ENCODE measurements at places on chromosomes 16 and 17.

DNA sequence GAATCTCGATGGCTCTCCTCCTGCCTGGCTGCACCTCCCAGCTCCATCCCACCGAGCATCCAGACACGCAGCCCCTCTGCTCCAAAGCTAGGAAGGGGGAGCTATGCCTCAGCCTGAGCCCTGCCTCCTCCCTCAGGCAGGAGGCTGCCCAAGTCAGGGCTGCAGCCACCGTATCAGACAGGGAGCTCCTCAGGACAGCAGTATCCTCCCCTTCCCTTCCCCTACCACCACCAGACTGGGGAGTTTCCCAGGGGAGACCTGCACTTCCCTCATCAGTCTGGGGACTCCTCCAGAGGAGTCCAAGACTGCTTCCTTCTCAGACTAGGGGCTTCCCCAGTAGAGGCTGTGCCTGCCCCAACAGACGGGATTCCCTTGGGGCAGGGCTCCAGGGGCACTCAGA is 17.5 kb downstream of the TMEM132E start:
- DNase-seq, result no peak

DNA sequence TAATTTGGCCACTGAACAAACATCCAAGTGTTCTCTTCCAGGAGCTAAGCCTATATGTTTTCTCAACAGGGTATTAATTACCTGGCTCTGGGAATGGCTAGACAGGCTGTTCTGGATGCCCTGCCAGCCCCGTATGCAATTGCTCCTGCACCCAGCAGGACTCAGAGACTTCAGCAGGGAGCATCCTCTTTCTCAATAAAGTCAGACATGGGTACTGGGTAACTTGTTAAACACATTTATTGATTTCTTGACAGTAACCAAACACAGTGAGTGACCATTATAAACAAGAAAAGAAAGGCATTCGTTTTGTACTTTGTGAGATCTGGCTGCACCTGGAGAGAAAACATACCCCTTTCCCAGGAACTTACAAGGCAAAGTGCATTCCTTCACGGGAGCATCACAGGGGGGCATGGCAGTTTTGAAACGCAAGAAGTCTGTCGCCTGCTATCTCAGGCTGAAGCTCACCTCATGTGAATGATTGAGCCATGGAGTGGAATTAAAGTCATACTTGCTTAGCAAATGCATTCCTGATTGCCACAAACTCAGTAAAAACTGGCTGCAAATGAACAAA is 369.8 kb downstream of the UTP18 start:
- no peak for DNase-seq

DNA sequence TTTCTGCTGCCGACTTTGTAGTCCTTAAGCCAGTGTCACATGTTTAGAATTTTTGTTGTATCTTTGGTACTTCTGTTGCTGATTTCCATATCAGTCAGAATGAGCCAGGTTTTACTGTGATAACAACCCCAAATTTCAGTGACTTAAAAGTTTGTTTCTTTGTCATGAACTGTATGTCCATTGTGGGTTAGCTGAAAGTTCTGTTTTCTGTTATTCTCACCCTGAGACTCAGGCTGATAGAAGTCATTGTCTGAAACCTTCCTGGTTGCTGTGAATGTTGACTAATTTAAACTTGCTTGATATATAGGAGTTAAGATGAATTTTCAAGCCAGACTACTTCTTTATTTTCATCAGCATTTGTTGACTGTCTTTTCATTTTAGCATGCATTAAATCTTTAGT is 68.8 kb downstream of the MRTFB start:
- DNase-seq, result no peak

- peak; percentile 32 for DNase-seq
Observed at GRCh38 chr17:57485916-57486881, 229.9 kb downstream of the MSI2 start.

DNA sequence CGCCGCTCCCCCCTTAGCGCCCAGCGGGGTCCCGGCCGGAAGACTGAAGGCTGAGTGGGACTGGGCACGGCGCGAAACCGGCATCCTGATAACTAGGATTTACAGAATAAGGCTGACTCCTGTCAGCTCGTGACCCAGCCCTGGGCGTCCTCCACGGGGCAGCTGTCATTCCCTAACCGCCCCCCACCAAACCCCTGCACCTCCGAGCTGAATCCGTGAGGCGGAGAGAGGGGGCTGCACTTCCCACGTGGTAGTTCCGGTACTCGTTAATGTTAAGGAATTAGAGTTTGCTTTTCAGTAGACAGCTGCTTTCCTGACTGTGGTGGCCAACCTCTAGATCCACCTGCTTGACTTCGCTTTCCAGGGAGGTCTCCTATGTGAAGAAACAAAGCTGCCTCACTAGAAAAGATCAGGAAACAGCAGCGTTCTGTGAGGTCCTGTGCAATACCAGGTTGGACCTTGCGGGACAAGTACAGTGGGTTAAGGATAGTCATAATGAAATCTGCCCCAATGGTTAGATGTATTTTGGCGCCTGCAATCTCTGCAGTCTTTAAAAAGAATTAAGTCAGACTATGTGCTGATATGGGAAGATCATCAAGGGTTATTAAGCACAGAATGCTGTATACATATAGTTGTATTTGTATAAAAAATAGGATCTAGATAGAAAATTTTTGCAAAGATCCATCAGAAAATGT is 1.1 kb upstream of the WBP2 start:
- no peak for DNase-seq

DNA sequence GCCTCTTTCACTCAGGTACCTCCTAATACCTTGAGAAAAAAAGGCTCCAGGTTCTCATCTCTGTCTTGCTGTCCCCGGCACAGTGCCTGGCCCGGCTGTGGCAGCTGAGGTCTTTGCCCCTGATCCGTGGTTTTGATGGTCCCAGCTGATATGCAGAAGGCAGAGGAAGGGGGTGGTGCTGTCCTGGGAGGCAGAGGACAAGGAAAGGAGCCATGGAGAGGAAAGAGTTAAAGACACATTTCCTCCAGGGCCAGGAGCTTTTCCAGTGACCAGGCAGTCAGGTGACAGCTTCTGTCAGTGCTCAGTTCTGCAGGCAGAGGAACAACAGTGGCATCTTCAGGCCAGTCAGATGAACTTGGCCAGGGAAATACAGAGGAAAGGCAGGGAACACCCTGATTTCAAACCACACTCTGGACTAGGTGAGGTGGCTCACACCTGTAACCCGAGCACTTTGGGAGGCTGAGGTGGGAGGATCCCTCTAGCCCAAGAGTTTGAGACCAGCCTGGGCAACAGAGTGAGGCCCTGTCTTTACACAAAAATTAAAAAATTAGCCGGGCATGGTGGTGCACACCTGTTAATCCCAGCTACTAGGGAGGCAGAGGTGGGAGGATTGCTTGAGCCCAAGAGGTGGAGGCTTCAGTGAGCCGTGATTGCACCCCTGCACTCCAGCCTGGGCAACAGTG is 3.3 kb upstream of the COG1 start:
- DNase-seq, result peak; percentile 39

- no peak for DNase-seq
Observed at GRCh38 chr17:37726891-37727675, 17.8 kb downstream of the HNF1B start.

- no peak for DNase-seq
Observed at GRCh38 chr16:51936846-51937245, 610.1 kb downstream of the TOX3 start.

GRCh38 chr17:67245073-67245693 is at the start of gene HELZ:
TSS of gene HELZ (minus strand) at chr17:67245196. CDS start at chr17:67218804, 26,392 bp downstream.
- peak; percentile 74 for DNase-seq

GRCh38 chr16:750485-750884 is 9.7 kb upstream of the CIAO3 start:
- no peak for DNase-seq

GRCh38 chr16:52320930-52321439 is 226.0 kb downstream of the TOX3 start:
- no peak for DNase-seq

- no peak for DNase-seq
Observed at GRCh38 chr16:57268804-57269800, 15.4 kb downstream of the PLLP start.

- no peak for DNase-seq
Observed at GRCh38 chr16:2278272-2278608, 10.3 kb upstream of the RNPS1 start.

DNA sequence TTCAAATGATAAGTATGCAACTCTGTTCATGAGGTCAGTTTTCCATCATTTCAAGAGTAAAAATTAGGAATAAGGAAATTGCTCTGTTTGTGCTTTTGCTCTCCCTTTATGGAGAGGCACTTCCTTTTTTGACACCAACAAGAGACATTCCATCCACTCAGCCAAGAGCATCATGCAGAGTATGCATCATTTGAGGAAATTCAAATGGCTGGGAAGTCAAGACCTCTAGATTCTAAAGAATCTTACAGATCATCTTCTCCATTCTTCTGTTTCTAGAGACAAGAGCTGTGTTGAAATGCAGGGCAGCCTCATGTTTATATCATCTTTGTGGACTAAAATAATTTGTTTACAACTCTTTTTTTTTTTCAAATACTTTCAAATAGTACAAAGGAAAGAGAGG is 669.4 kb downstream of the CDH11 start:
- no peak for DNase-seq

DNA sequence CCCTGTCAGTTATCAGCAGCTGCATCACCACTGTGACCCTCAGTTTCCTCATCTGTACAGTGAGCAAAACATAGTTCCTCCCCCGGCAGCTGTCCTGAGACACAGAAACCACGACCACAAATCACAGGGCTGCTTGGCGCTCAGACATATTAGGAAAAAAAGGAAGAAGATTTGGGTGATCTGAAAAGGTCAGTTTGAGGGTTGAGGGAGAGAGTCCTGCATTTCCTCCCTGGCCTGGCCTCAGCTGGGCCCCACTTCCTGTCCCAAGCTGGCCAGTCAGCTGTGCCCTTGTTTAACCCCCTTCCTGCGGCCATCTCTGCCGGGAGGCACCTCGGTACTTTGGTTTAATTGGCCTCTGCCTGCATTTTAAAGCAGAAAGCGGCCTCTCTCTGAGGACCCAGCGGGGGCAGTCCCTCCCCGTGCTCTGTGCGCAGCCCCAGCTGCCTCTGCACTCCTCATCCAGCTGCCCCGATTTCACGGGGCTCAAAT is 24.0 kb upstream of the CIBAR2 start:
- DNase-seq, result no peak

DNA sequence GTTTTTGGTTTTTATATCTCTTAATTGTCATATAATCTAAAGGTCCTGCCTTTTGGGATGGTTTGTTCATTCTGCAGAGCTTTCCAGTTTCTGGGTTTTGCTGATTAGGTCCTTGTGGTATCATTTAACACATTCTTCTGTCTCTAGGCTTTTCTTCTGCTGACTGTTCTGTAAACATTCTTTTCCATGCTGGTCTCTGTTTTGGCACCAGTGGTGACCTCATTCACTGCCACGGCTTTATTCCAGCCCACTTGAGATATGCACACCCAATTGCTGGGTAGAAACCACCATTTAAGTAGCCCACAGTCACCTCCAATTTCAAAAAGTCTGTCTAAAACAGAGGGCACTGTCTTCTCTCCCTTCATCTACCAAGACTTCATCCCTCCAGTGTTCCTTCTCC is 31.1 kb upstream of the COX10 start:
- DNase-seq, result peak; percentile 74

GRCh38 chr16:8868416-8869211 is at the start of gene CARHSP1:
TSS of gene CARHSP1 (minus strand) at chr16:8869006. CDS start at chr16:8859328, 9,678 bp downstream.
- DNase-seq, result peak; percentile 64

DNA sequence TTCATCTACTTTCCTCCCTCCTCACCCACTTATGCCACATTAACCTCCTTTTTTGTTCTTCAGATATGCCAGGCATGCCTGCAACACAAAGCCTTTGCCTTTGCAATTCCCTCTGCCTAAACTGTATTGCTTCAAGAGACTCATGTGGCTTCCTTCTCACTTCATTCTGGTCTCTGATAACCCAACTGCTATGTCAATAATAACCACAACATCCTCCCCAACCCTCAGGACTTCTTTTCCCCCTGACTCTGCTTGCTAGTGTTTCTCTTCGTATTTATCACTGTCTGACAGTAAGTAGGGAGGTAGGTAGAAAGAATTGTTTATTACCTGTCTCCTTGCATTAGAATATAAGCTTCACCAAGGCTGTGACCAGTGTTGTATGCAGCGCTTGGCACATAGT is 22.4 kb downstream of the RBL2 start:
- DNase-seq, result no peak

DNA sequence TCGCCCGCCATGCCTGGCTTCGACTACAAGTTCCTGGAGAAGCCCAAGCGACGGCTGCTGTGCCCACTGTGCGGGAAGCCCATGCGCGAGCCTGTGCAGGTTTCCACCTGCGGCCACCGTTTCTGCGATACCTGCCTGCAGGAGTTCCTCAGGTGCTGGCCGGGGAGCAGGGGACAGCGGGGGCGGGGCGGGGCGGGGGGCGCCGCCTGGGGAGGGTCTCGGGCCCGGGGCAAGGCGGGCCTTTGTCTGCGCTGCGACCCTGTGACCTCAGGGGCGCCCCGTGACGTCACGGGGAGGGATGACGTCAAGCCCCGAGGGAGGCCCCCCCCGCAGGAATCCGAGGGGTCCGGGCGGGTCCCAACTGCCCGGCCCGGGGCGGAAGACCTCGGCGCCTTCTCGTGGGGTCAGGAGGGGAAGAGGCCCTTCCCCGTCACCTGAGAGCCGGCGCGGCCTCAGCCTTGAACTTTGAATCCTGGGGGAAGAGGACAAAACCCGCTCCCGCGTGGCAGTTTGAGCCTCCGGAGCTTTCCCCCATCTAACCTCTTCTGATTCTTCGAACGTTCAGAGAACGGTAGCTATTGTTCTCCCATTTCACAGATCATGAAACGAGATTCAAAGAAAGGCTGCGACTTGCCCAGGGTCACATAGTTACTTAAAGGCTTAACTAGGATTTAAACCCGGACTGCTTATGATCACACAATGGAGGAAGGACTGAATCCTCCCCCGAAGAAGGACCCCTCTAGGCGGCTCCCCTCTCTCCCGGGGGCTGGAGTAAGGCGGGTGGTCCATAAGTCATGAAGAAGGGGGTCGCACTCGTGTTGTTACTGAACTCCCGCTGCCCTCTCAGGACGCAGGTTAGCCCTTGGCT is 527 bp downstream of the TRAF4 start:
- DNase-seq, result no peak

DNA sequence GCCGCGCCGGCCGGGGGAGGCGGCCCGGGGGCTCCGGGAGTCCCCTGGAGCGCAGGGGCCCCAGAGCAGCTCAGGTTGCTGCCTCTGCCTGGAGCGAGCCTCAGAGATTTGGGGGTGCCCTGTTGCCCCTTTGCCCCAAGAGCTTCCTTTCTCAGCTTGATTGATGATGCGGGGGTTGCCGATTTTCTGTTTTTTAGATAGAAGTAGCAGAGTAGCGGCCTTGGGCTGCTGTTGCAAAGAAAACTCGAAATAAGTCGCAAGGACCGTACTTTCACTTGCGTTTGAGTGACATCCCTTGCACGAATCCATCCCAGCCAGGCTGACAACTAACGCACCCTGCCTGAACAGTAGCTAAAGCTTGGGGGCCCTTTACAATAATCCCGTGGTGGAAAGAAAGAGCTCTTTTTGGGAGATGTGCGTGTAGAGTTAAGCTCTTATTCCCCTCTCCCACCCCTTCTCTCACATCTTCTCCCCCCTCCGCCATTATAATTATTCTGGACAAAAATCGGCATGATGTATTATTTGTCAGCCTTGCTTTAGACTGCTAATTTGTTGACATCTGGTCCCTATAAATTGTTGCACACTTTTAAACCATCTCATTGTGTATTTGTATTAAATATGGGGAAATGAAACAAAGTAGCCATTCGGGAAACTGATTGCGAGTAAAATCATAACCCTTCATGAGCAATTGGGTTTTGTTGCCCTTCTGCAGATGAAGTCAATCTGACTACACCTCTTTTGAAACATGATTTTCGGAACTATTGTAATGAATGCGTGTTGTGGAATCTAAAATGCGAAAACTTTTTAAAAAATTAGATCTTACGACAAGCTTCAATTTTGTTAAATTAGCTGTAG is 873 bp downstream of the USP10 start:
- DNase-seq, result no peak

GRCh38 chr17:60107526-60108257 is 29.0 kb upstream of the HEATR6 start:
- no peak for DNase-seq

All from astrocyte of the cerebellum (primary cell).